ENCODE measurements at places on chromosomes 5 and 9.

DNA sequence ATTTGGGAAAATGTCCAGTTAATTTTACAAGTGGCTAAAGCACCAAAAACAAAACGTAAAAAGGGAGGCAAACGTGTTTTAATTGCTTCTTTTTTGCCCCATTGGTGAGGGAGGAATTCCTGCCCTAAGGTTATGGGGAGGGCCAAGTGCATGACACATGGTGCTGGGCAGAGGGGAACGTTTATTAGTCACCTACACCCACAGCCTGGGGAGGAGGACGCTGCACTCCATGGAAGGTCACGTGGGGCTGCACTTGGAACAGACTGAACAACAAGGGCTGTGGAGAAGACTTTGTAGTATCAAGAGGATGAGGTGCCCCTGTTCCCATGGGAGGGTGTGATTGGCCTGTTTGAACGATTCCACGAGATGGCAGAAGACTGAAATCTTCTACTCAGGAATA, 13.7 kb upstream of the ADAMTS16 start:
- no peak for DNase-seq

DNA sequence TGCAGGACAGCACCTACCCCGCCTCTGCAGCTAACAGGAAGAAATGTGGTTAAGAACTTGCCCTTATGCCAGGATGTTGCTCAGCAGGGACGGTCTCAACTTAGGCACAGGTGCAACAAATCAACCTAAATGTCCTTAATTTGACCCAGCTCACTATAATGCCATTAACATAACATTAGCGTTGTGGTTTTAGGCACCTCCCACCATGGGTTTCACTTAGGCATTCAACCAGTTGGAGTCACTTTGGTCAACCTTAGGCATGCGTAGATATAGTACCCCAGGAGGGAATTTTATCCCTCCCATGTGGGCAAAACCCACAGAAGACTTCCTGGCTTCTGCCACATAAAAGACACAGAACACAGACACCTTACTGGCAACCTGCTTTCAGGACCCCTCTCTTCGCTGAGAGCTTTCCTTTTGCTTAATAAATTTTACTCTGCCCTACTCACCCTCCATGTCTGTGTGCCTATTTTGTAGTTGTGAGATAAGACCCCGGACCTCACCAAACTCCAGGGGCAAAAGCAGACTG, 8.7 kb upstream of the ERAP1 start:
- DNase-seq: no peak

GRCh38 chr5:133917785-133918184, 50.6 kb downstream of the C5orf15 start:
- DNase-seq: no peak

DNA sequence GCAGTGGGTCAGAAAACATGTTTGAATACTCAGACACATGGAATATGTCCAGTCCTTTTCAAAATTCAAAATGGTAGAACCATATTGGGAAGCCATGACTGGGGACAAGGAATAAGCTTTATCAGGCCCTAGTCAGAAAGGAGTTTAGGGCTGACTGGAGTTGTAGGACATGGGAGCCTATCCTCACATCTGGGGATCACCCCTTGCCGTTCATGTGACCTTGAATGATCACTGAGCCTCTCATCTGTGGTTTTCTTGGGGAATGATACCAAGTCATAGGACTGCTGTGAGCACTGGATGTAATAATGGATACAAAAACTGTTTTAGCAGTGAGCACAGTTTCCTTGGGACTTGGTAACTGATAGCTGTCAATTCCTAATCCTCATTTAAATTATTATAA, 84.7 kb downstream of the IQGAP2 start:
- no peak for DNase-seq

GRCh38 chr5:151178372-151178771, 20.8 kb upstream of the ANXA6 start:
- DNase-seq: no peak

GRCh38 chr5:7015586-7016256, 302.5 kb downstream of the TENT4A start:
- DNase-seq: no peak

DNA sequence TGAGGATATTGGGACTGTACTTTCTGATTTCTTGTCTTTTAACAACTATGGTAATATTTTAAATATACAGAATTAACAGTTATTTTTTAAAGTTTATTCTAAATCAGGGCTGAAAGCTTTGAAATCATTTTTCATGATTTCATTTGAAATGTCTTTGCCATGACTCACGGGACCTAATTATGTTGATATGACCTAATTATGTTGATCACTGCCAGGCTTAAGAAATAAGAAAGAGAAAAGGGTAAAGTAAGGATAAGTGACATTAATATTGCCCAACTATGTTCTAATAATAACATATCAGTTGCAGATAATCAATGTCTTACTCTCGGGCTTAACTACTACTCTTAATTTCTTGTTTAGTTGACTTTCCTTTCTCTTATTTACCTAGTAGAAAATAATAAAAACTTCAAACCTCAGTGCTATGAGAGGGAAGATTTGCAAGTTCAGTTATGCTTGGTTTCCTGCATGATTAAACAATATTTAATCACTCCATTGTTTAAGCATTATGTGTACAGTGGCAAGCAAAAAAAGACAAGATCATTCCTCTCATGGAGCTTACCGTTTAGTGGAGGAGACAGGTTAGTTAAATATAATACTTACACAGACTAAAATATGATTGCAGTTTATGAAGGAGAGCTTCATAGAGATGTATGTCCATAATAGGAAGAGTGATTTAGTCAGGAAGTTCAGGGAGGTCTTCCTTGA, 67.0 kb upstream of the EIF4EBP3 start:
- no peak for DNase-seq

DNA sequence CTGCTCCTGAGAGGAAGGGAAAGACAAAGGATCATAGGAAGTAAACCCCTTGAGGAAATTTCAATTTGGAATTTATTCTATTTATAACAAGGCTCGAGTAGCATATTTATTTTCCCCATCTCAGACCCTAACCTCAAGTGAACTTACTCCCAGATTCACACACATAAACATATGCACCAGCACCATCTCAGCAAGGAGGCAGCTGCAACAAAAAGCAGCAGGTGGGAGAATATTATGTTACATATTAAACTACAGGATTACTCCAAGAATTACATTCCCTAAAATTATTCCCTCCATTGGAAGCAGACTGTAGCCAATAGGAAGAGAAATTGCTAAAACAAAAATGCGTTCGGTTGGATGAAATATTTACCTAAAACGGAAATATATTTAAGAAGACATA, 108.4 kb upstream of the PRSS3 start:
- DNase-seq: no peak

- no peak for DNase-seq
These were observed 30.8 kb upstream of the SLC12A2 start for GRCh38 chr5:128052780-128053179.

- no peak for DNase-seq
These were observed 35.4 kb downstream of the SEMA6A start for GRCh38 chr5:116539222-116539621.

- DNase-seq: no peak
These were observed at the start of gene SYK for GRCh38 chr9:90801241-90801972. Gene SYK, plus strand, starts transcription at chr9:90801819. Its CDS starts 42,080 bp downstream, at chr9:90843899.

- peak; percentile 8 for DNase-seq
These were observed 387.4 kb downstream of the ACTL7B start for GRCh38 chr9:108468364-108468763.

- DNase-seq: no peak
These were observed 2.4 kb downstream of the RASEF start for GRCh38 chr9:83060556-83060955.

DNA sequence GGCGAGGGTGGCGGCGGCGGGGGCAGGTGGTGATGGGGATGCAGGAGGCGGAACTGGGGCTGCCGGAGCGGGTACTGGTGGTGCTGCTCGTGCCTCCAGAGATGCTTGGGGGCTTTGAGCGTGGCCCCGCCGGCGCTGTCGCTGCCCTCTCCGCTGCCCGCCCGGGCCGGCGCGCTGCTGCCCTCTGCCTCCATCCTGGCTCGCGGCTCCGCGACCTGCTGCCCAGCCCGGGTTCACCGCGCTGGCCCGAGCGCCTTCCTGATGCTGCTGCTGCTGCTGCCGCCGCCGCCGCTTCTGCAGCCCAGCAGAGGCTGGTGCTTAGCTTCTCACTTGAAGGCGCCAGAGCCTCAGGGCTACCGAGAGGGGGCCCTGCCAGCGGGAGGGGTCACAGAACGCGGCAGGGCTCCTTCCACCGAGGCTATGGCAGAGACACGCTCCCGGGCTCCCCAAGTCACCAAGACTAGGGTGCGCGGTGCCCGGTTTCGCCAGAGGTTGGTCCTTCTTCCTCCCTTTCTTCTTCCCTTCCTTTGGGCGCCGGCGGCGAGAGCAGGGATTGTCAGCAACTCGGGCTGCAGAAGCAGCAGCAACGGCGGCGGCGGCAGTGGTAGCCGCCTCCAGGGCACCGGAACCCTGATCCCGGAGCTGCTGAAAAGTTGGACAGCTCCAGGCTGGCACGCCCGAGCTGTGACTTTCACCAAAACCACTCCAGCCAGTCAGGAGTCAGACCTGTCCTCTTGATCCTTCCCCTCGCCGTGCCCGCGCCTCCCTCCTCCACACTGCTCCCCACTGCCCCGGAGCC, at the start of gene PDE4D:
PDE4D (minus strand) TSS at position 298 of the 799 bp plus-strand sequence.
- DNase-seq: no peak

- no peak for DNase-seq
These were observed 18.3 kb upstream of the STOM start for GRCh38 chr9:121388140-121388905.

- peak; percentile 27 for DNase-seq
These were observed 22.5 kb upstream of the PTPN3 start for GRCh38 chr9:109520475-109521132.

DNA sequence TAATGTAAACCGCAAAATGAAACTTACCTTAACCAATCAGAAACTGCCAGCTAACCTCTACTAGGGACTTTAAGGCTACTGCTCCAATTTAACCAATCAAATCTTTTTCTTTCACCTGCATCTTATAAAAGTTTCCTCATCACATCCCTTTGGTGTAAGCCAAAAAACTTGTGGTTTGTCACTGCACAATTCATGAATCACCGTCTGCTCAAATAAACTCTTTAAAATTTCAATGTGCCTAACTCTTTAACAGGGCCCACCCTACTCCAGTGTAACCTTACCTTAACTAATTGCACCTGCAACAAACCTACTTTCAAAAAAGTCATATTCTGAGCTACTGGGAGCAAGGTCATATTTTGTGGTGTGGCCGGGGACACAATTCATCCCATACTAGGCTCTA, 172.2 kb upstream of the GRAMD2B start:
- DNase-seq: no peak

DNA sequence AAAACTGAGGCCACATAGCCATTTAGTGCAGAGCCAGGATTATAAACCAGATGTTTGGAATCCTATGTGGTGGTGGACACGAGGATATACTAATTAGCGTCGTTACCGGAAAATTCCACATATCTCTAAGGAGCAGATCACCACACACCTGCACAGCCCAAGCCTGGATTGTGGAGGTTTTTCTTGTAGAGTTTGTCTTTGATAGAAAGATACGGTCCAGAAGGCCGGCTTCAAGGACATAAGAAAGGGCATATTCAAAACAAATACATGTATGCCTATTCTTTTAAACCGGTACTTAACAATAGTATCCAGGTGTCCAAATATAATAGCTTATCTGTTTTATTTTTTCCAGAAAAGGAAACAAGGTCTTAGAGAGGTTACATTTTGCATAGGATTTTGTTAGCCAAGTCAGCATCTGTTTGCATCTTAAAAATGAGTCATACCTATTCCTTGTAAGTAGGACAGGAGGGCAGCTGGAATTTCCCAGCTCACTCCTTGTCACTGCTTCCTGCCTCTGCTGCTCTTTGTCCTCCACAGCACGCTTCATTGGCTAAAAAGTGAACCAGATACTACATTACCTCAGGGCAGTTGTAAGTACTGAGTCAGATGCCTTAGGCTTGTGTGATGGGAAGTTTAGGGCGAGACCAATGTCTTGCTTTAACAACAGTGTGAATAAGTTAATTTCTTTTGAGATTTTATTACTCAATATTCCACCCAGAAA, 3.6 kb downstream of the TMC1 start:
- peak; percentile 18 for DNase-seq

DNA sequence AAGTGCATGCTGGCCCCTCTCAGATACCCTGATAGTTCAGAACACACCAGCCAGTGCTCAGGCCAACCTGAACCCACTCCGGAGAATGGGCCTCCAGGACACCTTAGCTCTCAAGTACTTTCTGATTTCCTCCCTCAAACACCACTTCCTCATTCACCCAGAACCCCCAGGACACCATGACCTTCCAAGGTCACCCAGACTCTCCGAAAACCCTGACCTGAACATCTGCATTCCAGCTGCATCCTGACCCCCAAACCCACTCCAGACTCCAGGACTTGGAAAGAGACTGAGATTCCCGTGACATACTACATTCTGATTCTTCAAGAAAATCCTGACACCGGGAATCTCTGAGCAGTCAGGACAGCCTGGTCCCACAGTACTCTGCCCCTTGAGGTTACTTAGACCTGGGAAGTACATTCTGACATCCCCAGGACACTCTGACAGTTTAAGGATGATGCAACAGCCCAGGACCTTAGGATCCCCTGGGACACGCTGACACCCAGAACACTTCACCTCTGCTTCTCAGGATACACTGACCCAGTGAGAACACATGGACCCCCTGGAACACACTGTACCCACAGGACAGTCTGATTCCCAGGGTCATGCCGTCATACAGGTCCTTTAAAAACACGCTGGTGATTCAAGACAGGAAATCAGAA, 747 bp upstream of the PROP1 start:
- no peak for DNase-seq

GRCh38 chr9:87381050-87381711, 116.5 kb upstream of the DAPK1 start:
- DNase-seq: no peak

DNA sequence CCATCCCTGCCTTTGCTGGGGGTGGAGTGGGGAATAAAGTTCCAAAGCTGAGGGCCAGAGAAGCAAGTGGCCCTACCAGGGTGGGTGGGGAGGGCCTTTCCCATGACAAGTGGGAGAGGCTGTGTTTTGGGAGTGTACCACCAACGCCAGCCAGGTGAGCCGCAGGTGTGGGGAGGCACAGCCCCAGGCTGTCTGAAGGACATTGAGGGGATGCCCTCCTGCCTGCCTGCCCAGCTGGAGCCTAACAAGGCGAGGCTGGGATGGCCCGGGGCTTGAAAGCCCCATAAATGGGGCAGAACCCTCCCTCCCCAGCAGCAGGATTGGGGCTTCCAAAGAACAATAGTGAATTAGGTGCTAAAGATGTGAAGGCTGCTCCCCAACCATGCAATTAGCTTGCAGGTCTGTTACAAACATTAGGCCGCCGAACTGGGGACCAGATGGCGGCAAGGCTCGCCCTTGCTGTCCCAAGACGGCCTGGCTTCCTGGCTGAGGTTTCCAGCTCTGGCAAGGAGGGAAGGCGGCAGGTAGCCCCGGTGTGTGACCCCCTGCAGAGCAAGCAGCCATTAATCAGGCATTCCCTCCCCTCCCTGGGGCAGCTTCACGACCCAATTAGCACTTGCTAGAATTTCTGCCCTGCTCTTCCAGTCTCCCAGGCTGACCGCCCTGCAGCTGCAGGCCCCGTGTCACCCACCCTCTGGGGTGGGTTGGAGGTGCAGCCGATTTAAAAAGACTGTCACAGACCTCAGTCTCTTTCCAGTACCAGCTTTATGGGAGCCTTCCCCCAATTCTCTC, 42.9 kb downstream of the FGF18 start:
- no peak for DNase-seq
